ENCODE measurements at places on chromosomes 12 and 14.

- DNase-seq: no peak
Observed at GRCh38 chr12:12835378-12836146, 22.4 kb downstream of the DDX47 start.

DNA sequence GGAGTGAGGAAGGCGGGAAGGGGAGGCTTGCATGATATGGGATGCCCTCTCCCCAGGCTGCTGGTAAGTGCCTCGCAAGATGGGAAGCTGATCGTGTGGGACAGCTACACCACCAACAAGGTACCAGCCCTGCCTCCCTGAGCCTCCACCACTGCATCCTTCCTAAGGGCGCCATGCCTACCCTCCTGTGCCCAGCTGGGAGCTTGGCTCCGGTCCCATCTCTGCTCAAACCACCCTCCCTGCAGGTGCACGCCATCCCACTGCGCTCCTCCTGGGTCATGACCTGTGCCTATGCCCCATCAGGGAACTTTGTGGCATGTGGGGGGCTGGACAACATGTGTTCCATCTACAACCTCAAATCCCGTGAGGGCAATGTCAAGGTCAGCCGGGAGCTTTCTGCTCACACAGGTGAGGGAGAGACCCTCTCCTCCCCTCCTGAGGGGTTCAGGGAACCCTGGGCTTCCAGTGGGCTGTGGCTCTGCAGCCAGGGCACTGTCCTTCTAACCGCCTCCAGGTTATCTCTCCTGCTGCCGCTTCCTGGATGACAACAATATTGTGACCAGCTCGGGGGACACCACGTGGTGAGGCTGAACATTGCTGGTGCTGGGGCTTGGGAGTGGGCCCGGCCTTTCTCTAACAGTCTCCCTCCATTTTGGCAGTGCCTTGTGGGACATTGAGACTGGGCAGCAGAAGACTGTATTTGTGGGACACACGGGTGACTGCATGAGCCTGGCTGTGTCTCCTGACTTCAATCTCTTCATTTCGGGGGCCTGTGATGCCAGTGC is 2.6 kb downstream of the GNB3 start:
- DNase-seq: no peak

- DNase-seq: no peak
Observed at GRCh38 chr14:44759277-44759676, 202.5 kb downstream of the KLHL28 start.

DNA sequence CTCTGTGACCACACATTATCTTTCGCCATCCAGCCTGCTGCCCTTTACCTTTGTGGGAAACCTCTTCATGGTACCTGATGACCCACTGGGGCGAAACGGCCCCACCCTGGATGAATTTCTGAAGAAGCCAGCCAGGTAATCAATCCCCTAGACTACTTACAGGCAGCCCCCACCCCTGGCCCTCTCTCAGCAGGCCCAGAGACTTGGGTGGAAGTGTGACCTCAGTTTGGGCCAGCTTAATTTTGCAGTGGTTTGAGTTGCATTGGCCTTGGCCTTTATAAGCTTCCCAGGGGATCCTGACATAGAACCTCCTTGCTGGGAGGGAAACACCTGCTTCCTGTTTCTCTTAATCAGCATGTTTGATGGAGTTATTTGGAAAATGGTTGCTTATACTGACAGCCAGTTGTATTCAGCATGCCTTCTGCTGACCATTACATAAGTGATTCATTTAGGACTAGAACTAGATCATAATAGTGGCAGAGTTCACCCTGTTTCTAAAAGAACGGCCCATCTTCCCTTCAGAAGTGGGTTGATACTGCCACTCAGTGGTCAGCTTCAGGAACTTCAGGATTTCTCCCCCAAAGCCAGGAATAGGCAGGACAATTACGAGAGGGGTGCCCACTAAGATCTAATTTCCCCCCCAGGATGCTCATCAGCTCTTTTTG is 6.1 kb downstream of the SDR39U1 start:
- no peak for DNase-seq

All from activated CD4-positive, CD25-positive, alpha-beta regulatory T cell (primary cell).